Foreskin keratinocyte (primary cell): ENCODE measurements at places on chromosomes 5 and 9.

DNA sequence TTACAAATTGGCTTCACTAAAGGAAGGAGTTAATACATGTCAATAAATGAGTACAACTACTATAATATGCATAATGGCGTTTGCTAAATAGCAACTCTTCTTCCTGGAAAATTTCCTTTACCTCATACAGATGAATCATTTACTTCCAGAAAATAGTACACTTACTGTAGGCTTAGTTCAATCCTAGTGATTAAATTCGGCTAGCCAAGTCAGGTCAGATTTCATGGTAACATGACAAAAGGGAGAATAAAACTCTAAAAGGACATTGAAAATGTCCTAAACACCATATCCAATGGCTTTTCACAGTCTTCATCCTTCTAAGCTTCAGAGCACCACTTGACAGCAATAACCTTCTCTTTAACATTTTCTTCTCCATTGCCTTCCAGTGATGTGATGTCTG is 42.1 kb upstream of the ZFAND5 start:
- DNase-seq, result no peak

- DNase-seq, result no peak
These were observed 681 bp downstream of the MAN2A1 start for GRCh38 chr5:109690242-109690974.

- DNase-seq, result no peak
These were observed 77.5 kb downstream of the SPATA31C2 start for GRCh38 chr9:88060746-88061145.

DNA sequence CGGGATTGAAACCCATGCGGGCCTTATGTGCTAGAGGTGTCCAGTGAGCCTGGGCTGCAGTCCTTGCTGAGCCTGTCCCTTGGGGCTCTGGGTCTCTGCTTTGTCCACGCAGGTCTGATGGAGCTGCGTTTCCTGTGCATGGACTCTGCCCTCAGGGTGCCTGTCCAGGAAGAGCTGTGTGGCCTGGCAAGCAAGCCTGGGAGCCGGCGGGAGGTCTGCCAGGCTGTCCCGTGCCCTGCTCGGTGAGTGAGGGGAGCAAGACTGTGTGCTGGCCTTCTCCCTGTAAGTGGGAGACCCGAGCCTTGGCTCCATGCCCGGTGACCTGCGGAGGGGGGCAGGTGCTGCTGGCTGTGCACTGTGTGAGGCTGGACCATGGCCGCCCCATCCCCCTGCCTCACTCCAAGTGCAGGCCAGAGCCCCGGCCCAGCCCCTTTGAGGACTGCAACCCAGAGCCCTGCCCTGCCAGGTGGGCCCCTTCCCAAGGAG is 11.2 kb upstream of the CACFD1 start:
- no peak for DNase-seq

DNA sequence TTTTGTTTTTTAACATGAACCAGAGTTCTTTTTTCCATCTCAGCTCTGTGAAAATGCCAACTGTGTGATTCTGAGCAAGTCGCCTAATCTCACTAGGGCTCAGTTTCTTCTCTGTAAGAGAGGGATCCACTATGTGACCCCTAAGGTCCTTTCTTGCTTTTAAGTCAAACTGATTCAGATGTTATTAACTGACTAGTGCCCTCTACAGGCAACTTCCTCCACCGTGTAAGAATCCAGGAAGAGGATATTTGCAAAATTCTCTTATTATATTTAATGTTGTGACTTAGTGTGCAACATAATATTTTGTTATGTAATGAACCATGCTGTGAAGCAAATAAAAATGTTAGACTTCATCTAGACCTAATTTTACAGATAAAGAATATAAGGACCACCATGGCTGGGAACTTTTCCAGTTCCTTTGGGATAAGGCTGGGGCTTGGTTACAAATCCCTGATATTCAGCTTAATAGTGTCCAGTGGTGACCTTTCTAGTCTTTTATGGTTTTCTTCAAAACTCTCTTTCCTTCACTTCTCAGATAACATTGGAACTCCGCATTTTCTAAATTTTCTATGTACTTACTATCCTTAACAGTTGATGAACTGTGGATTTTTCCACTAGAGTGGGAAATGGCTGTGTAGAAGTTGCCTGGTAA is 244.7 kb downstream of the PIK3R1 start:
- peak; percentile 33 for DNase-seq
